ENCODE measurements at places on chromosomes 1 and 21. TPM values are rescaled to one million over a fixed set of nuclear protein-coding genes. Genes with fewer than 3 reads are reported as not detected.

PRELP gene
- total RNA-seq: 0.29 TPM

NEXN gene
- total RNA-seq: 7.7 TPM

F5 gene
- not detected for total RNA-seq

REN gene
- total RNA-seq: not detected

ADGRL2 gene
- 55.4 TPM for total RNA-seq

FCMR gene
- 0.29 TPM for total RNA-seq

FMO3 gene
- 63.9 TPM for total RNA-seq

GPR37L1 gene
- total RNA-seq: not detected

FGGY gene
- total RNA-seq: 24.6 TPM

ARHGAP30 gene
- total RNA-seq: not detected

KIF14 gene
- 1.8 TPM for total RNA-seq

SLC44A3 gene
- total RNA-seq: 7.1 TPM

ASCL5 gene
- not detected for total RNA-seq

F13B gene
- total RNA-seq: under 0.01 TPM

TSACC gene
- not detected for total RNA-seq

SELL gene
- total RNA-seq: under 0.01 TPM

HES3 gene
- total RNA-seq: not detected

NBPF10 gene
- 5.1 TPM for total RNA-seq

DMRTA2 gene
- total RNA-seq: under 0.01 TPM
